ENCODE measurements at places on chromosomes 7 and 10.

GRCh38 chr7:118858651-118859149 is 634.2 kb downstream of the ANKRD7 start:
- DNase-seq: no peak

GRCh38 chr7:112495810-112496462 is 15.1 kb downstream of the LSMEM1 start:
- peak; percentile 46 for DNase-seq

GRCh38 chr10:132666705-132667341 is 119.1 kb downstream of the NKX6-2 start:
- DNase-seq: no peak

GRCh38 chr10:48306870-48307710 is 613 bp downstream of the MAPK8 start:
- peak; percentile 82 for DNase-seq

DNA sequence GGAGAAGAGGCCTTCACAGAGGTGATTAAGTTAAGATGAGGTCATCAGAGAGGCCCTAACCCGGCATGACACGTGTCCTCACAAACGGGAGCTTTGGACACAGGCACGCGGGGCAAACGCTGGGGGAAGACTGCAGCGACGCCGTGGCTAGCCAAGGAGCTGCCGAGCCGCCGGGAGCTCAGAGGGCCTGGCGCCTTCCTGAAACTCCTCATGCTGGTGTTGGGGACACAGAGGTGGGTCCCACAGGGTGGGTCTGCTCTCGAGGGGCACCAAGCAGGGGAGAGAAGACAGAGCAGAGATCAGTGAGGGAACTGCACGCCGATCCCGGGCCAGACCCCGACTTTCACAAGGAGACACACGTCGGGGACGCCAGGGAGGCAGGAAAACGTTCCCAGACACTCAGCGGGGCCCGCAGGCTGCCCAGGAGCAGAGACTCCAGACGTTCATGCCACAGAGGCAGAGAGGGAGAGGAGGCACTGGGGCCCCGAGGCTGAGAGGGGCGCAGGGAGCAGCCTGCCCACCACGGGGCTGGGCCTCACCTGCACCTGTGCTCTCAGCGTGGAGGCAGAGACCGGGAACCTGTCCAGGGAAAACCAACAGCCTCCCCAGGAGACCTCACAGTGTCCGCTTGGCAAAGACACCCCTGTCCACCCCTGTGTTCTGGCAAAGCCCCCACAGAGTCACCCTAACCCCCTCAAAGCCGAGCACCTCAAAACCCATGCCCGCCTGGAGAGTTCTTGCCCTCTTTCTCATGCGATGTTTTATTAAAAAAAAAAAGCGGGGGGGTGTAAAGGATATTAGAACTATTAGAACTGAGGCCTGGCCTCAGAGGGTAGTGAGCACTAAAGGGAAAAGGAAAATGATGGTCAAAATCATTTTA is 103.8 kb downstream of the PDGFA start:
- DNase-seq: no peak

DNA sequence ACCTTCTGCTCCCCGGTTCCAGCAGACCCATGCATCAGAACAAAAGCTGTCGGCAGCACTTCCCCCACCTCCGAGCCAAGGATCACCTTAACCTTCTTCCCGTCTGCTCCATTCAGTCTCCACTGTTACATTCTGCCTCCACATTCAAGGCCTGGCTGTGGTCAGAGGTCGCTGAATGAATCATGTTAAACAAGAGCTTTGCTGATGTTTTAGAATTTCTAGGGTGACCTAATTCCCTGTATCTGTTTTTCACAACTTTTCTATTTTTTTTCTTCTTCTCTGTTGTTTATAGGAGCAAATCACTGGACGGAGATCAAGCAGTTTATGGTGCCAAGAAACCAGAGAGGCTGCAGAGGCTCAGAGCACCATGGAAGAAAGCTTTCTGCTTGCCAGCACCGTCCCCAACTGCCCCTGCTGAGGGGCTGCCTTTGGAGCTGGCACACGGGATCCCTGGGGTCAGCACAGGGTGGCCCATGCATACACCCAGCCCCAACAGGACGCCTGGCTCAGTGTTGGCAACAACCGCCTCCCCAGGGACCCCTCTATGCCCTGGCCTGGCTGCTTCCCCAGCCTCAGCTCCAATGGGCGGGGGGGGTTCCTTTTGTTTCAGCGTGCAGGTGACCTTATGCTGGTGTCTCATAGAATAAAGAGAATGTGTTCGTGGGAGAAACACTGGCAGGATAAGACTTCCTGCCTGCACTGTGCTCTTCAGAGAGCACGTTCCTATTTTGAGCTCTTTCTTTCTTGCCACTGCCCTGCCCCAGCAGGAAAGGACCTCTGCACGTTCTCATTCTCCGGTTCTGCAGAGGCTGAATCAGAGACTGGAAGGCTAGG is 182.7 kb upstream of the LYZL2 start:
- peak; percentile 67 for DNase-seq

GRCh38 chr7:99292127-99292526 is 19.5 kb downstream of the MYH16 start:
- DNase-seq: no peak

DNA sequence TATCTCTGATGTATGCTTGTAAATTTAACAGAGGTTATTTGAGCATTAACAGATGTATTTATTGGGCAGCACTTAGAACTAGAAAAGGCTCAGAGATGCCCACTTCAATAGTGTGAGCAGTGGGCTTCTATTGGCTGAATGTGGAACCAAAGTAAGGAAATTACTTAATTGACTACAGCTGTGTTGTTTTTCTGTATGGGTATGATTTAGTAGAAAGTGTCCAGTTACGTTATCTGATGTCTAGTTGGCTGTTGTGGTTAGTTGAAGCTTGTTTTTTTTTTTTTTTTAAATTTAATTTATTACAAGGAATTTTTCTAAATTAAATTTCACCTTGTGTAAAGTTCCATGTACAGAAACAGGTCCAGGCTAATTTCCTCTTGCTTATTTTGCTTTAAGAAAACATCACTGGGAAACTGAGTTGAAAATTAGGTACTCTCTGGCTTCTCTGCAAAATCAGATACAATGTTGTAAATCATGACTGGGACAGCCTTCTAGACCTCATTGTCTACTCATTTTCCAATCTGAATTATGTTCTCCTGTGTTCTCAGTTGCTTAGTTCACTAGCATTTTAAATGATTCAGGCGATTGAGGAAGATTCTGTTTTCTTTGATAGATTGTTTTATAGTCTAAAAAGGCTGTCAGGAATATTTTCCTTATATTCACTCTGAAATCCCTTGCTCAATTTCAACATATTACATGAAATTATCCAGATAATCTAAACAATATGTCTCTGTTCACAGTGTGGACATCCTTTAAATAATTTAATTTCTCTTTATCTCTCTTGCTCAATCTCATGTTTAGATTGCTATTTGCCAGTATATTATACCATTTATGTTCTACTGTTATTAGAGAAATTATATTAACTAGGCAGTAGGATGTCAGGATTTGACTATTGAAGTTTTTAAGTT is 53.0 kb downstream of the PHF14 start:
- no peak for DNase-seq

GRCh38 chr7:157545681-157546060 is 208.9 kb downstream of the DNAJB6 start:
- DNase-seq: no peak

DNA sequence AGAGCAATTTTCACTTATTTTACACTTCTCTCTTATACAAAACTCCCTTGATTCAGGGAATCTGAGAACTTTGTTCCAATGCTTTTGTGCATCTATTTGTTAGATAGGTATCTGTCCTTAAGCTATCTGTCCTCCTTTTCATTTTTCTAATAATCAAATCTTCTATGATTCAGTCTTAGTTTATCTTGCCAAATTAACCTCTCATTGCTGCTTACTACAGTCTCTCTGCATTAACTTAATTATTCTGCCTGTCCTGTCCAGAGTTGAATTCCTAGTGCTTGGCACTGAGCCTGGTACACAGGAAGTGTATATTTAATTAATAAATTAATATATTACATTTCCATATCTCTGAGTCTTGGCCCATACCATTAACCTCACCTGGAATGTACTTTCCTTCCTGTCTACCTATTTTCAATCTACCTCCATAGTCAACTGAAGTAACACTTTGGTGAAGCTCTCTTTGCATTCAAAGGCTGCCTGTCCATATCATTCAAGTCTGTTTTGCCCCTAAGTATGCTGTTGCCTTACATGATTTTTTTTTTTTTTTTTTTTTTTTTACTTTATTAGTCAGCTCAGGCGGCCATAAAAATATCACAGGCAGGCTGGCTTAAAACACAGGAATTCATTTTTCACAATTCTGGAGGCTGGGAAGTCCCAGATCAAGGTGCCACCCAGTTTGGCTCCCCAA is 66.0 kb upstream of the CSTF2T start:
- no peak for DNase-seq

- no peak for DNase-seq
These were observed 132.3 kb upstream of the POT1 start for GRCh38 chr7:125061776-125062397.

- DNase-seq: no peak
These were observed 61.7 kb downstream of the SEMA3D start for GRCh38 chr7:85125176-85125575.

DNA sequence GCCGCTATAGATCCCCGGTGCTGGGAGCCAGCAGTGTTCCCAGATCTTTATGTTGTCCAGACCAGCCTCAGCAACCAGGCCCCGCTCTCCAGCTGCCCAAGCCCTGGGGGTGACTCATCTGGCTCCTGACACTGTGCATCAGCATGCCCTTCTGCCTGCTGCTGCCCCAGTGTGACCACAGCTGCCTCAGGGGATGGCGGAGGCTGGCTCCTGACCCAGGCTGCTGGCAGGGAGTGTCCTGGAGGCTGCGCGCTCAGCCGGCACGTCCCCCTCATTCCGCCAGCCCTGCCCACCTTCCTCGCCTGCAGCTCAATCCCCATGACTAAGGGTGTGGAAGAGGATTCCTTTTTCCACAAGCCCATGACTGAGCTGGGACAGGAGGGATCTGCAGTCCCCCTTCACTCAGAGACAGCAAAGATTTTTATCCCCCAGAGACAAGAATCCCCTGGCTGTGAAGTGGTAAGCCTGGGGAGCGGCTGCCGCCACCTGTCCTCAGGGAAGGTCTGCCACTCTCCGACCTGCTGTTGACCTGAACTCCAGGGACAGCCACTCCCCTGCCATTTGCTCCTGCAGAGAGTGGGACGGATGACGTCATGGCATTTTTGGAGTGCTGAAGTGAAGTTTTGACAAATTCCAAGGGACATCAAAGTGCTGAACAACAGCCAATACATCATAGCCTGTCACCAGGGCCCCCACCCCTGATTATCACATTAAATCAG is 182.8 kb upstream of the BMPER start:
- peak; percentile 61 for DNase-seq

DNA sequence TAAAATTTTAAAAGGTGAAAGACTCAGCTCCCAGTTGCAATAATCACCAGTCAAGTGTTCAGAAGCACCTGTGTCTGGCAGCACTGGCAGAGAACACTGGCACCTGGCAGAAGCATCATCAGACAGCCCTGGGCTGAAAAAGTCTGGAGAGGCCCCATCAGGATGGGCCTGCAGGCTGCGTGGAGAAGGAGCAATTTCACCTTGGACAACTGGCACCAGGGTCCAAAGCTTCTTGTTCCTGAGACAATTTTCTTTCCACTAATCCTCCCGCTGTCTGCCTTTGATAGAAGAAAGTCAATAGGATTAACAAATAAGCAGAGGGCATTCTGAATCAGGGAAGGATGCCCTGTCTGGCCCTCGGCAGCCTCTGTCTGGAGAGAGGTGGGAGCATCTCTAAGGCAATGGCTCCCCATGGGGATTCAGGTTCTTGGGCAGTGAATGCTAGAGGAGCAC is 6.5 kb downstream of the COBL start:
- DNase-seq: no peak

GRCh38 chr10:88474884-88475844 is 108.0 kb downstream of the RNLS start:
- no peak for DNase-seq

GRCh38 chr7:103658055-103659005 is 212.3 kb upstream of the SLC26A5 start:
- no peak for DNase-seq

DNA sequence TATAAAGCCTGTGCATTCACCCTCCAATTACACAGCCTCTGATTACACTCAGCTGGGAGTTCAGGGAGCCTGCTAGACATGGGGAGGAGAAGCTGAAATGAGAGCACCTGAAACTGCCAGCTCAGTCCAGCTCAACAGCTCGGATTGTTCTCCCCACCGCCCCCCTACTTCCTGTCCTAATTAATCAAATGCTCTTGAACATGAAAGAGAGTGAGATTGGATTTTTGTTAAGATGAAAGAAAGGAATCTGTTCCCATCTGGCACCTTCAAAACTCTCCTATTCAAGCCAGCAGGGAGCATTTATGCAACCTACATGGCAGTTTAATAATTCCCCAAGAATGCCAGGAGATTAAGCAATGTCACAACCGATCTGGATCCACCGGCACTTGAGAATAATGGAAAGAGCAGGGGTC is 98.0 kb downstream of the NPSR1 start:
- no peak for DNase-seq

DNA sequence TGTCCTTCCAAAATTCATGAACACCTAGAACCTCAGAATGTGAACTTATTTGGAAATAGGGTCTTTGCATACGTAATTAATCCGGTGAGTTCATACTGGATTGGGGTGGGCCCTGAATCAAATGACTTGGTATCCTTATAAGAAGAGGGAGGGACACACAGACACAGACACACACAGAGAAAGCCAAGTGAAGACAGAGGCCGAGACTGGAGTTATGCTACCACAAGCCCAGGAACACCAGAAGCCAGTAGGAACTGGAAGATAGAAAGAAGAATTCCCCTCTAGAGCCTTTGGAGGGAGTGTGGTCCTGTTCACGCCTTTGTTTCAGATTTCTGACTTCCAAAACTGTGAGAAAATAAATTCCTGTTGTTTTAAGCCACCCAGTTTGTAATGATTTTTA is 17.1 kb upstream of the PHF14 start:
- DNase-seq: no peak

DNA sequence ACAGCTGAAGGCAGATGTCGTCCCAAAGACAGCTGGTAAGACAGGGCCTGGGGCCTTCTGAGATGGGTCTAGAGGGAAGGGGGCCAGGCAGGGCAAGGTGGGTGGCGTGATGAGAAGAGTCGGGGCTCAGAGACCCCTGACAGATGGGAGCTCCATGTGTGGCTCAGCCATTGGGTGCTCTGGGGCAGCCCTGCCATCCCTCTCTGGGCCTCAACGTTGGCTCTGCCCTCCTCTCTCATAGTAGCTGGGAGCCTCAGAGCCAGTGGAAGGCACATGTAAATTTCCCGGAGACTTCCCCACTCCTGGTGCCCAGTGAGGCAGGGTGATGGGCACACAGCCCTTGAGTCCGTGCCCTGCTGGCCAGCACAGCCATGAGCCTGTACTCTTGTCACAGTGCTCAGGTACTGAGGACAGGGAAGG is 1.8 kb downstream of the PPIF start:
- no peak for DNase-seq

GRCh38 chr7:156174428-156174827 is 362.2 kb upstream of the SHH start:
- DNase-seq: no peak

DNA sequence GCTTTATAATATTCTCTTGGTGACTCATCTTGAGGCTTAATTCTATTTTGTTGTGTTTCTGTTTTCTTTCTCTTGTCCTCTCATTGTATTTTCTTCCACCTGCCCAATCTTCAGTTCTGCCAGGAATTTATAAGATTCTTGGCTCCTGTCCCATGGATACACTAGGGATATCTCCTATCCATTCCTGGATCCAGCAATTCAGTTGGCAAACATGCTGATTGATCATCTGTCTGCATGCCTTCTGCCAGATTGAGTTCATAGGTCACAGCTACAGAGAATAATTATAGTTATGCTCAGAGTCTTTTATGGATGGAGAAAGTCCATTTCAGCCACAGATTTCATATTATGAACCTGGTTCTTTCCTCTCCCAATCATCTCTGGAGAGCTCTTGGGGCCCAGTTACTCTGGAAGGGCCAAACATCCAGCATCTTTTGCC is 140.4 kb upstream of the MAGI2 start:
- DNase-seq: no peak
